ENCODE measurements at places on chromosomes 2 and 18.

DNA sequence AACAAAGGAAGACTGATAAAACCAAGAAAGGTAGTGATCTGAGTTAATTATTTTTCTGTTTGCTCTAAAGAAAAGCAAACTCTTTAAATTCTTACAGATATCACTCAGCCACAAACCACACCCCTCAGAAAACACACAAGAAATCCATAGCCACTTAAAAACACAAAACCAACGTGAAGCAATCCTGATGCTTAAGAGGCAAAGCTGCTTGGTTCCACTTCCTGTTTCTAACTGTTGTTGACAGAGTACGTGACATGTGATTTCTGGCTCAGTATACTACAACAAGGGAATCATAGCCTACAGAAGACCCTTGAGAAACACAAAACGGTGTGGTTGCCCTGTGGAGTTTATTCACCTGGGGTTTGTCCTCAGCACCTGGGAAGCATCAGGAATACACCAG is 240.9 kb upstream of the APCDD1 start:
- DNase-seq = no peak

DNA sequence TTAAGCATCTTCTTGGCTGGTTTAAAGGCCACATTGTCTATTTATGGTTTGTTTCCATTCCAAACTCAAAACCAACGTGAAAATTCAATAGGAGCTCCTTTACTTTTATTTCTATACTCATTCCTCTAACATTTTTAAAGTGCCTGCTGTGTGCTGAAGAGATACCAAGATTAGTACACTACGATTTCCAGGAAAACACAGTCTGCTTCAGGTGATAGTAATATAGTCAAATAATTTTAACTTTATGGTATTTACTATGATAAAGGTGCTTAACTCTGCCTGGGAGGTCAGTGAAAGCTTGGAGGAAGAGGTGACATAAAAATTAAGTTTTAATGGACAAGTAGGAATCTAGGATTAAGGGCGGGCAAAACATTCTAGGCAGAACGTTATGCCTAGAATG is 121.4 kb downstream of the KIAA1328 start:
- DNase-seq = no peak

GRCh38 chr2:41912337-41912736 is 135.5 kb upstream of the PKDCC start:
- no peak for DNase-seq

GRCh38 chr2:225465827-225466226 is 66.3 kb downstream of the NYAP2 start:
- no peak for DNase-seq
